ENCODE measurements at places on chromosomes 13 and 19. TPM values are rescaled to one million over a fixed set of nuclear protein-coding genes. Genes with fewer than 3 reads are reported as not detected.

Gene ZNF525
- polyA plus RNA-seq: 19.1 TPM

DNA sequence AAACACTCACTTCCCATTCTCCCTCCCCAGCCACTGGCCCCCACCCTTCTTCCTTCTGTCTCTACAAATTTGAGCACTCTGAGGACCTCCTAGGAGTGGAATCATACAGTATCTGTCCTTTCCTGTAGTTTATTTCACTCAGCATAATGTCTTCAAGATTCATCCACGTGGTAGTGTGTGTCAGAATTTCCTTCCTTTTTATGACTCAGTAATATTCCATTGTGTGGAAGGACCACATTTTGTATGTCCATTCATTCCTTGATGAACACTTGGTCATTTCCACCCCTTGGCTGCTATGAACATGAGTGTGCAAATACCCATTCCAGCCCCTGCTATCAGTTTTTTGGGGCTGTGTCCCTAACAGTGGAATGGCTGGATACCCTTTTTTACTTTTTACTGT lies 9.8 kb downstream of the KLF2 start:
- DNase-seq: no peak

DNA sequence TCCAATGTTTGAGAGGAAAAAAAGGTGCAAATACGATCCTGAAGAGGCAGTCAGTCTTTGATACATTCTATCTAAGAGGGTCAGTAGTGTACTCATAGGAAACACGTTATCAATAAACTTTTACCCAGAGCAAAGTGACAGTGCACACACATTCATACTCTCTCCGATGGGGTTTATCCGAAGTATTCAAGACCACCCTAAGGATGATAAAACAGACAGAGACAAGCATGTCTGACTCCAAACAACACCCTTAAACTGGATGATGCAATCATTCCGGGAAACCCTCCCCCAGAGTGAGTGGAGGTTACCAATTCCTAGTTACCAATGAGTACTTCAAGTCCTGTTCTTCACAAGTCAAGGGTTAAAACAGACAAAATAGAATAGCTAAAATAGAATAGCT lies 79.1 kb downstream of the DNAJC3 start:
- no peak for DNase-seq

Gene KCNRG
- polyA plus RNA-seq: 2.1 TPM

GRCh38 chr19:18020212-18021085 lies 12.5 kb downstream of the ARRDC2 start:
- DNase-seq: no peak

DNA sequence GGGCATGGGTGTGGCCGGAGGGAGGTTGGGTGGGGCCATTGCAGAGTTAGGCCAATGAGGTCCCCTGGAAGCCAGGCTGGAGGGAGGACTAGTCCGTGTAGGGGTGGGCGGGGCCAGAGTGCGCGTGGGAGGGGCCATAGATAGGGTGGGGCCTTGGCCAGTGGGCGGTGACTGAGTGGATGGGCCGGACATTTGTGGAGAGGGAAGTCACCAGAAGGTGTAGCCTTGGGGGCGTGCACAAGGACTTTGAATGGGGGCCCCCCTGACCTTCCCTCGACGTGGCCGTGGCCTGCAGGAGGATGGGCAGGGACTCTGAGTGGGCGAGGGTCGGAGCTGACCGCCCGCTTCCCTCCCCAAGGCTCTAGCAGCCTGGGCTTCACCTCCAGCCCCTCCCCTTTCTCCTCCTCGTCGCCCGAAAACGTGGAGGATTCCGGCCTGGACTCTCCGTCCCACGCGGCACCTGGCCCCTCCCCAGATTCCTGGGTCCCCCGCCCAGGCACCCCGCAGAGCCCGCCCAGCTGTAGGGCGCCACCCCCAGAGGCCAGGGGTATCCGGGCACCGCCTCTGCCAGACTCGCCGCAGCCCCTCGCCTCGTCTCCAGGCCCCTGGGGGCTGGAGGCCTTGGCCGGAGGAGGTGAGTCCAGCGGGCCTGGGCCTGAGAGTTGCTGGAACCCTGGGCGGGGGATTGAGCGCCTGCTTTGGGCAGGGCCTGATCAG lies 16.5 kb upstream of the B3GNT3 start:
- DNase-seq: peak; percentile 27

Gene MBD3L2
- polyA plus RNA-seq: not detected

- no peak for DNase-seq
These were observed 1.5 kb downstream of the ZNF787 start for GRCh38 chr19:56119582-56119978.

DNA sequence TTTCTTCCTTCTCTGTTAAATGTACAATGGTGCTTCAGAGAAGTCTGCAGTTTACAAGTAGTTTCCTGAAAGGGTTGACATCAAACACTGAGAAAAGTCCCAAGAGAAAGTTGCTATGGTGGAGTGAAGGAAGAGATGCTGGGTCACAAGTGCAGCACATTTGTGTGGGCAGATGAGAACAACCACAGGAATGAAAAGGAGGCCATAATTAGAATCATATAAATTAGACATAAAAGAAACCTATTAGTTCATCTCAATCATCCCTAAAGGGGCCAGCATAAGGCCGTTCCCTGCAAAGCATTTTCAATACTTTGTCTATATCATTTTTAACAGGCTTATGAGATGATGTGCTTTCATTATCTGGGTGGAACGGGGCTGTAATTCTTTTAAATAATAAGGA lies 359.2 kb downstream of the IRS2 start:
- no peak for DNase-seq

DNA sequence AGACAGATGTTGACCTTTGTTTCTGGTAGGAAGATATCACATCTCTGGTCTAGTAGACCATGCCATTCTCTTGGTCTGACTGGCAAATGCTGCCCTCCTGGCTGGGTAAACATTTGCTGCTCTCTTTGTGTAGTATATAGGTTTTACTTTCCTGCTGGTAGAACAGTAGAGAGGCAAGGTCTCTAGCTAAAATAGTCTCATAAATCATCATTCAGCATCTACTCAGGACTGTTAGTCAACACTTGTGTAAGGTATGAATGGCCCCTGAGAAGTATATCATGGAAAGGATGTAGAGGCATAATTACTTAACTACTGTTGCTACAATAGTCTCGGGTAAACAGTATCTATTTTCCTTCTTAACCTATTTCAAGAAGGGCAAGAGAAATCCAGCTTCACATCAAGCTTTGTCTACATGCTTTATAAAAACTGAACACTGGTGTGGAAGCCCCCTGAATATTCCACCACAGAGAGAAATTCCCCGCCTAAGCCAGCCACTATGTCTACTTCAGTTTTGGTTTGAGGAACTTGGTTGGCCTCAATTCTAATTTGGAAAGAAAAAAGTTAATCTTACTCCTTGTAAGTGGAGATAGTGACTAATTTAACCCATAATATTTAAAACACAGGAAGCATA lies 18.4 kb upstream of the MYCBP2 start:
- DNase-seq: peak; percentile 19

DNA sequence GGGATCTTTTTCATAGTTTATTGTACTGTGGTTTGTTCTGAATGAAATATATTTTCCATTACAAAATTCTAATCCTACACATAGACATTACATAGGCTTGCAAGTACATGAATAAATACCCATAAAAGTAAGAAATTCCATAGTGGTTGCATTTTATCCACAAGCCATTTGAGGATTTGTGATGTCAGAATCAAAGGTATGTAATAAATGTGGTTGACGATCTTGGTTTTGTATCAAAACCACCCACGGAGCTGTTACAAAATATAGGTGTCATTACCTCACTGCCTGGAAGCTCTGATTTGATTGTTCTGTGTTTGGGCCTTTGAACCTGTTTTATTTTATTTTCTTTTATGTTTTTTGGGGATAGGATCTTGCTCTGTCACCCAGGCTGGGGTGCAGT lies 125.1 kb downstream of the NALCN start:
- no peak for DNase-seq

- DNase-seq: no peak
These were observed 4.5 kb upstream of the CFAP97D2 start for GRCh38 chr13:114174529-114174961.

Gene LGI4
- 2.3 TPM for polyA plus RNA-seq
